ENCODE measurements at places on chromosomes 3 and 15. TPM values are rescaled to one million over a fixed set of nuclear protein-coding genes. Genes with fewer than 3 reads are reported as not detected.

- peak; percentile 68 for DNase-seq
These were observed 32.6 kb upstream of the PDE8A start for GRCh38 chr15:84949043-84949442.

- DNase-seq = no peak
These were observed 21.7 kb downstream of the ATG3 start for GRCh38 chr3:112539825-112540650.

GRCh38 chr15:86691091-86691663 lies 611.5 kb downstream of the AGBL1 start:
- no peak for DNase-seq

DNA sequence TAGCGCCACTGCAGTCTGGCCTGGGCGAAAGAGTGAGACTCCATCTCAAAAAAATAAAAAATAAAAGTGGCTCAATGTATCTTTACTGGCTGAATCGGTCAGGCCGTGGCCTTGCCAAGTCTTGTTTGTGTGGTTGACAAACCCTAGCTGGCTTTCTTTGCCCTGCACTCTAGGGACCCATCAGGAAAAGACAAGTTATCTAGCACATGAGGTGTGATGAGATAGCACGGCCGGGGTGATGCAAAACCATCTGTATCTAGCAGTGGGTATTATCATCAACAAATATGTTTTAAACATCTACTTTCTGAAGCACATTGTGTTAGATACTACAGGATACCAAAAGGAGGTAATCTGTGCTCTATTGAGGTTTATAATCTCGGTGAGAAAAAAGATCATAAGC lies 3.9 kb upstream of the DPP8 start:
- no peak for DNase-seq

DNA sequence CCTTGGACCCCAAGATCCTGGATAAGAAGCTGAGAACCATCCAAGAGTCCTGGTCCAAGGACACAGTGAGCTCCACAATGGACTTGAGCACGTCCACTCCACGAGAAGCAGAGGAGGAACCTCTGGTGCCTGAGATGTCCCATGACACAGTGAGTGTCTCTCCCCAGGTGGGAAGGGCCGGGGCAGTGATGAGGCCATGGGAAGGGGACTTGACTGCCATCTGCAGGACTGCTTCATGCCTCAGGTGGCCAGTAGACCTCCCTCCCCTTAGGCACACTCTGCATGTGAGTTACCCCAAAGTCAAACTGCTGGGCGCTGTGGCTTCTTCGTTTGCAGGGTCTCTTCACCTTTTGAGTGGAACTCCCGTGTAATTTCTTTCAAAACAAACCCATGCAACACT lies 59.7 kb downstream of the CCDC33 start:
- no peak for DNase-seq

GRCh38 chr3:99373846-99374210 lies 264.6 kb upstream of the COL8A1 start:
- DNase-seq = no peak

The PLSCR2 gene
- not detected for total RNA-seq

The GOLGA8O gene
- 0.09 TPM for total RNA-seq

The SCN11A gene
- 0.25 TPM for total RNA-seq

The ACVR2B gene
- 2.5 TPM for total RNA-seq

The UQCRC1 gene
- 196 TPM for total RNA-seq

Data from fibroblast of the aortic adventitia (primary cell).